ENCODE measurements at places on chromosomes 2 and 18. TPM values are rescaled to one million over a fixed set of nuclear protein-coding genes. Genes with fewer than 3 reads are reported as not detected.

DNA sequence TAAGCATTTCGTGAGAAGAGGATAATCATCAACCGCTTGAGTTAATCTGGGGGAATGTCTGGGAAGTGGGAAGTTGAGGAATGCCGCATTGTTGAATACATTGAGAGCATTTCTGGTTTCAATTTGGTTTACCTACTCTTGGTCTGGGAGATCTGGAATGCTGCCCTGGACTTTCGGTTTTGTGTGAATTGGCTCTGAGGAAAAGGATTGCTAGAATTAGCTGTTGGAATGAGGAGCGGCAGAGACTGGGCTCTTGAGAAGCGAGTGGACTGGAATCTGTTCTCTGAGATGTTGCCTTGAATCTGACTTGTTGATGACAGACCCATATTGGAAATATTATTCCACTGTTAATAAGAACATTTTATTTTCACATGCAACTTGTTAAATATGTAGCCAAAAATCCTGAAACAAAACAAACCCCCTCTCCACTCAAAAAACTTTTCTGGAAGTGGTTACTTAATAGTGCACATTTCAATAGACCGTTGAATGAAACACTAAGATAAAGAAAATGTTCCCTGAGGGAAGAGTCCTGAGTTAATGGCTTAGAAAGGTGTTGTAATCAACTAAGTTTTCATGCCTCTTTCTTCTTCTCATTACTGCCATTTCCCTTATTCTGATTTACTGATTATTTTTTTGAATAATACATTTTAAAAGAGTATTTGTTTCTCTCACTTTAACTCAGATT lies 50.8 kb downstream of the PTPRM start:
- no peak for DNase-seq

GRCh38 chr2:126367361-126367760 lies 288.6 kb upstream of the GYPC start:
- no peak for DNase-seq

DNA sequence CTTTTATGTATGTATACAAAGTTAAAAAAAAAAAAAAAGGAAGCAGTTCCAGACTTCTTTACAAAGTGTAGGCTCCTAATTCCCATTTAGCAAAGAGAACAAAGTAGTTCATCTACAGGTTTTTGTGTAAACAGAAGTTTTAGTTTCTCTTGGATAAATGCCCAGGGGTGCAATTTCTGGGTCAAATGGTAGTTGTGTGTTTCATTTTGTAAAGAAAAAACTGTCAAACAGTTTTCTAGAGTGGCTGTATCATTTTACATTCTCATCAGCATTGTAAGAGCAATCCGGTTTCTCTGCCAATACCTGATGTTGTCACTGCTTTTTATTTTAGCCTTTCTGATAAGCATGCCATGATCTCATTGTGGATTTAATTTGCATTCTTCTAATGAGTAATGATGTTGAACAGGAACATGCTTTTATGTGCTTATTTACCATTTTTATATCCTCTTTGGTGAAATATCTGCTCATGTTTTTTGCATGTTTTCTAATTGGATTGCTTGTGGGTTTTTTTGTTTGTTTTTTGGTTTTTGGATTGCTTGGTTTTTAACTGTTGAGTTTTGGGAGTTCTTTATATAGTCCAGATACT lies 16.6 kb upstream of the PSME4 start:
- DNase-seq, result no peak

DNA sequence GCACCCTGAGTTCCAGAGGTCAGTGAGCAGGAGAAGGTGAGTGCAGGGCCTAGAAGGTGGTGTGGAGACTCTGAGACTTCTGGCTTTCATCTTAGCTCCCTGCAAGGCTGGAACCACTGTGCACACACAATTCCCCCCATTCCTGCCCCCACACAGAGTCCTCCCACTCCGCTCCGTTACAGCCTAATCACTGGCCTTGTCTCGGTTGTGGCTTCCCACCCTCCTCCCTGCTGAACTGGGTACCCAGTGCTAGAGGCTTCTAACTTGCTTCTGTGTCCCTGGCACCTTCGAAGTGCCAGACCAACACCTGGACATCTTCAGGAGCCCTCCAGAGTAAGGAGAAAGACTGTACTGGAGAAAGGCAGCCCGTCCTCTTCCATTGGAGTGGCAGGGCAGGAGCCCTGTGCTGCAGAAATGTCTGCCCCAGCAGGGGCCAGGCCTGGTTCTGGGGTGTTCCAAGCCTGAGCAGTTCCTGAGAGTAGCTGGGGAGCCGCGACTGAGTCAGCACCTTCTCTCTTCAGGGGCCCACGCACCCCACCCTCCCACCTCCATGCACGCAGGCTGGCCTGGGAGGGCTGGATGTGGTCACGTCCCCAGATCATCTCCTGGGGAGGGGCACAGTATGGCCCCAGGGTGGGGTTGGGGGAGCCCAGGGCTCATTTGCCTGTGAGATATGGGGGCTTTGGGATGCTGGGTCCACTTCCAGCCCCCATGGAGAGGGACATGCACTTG lies 23.4 kb downstream of the CROCC2 start:
- DNase-seq, result no peak

- DNase-seq, result no peak
Measured at GRCh38 chr2:238233625-238234024, 6.2 kb downstream of the HES6 start.

DNA sequence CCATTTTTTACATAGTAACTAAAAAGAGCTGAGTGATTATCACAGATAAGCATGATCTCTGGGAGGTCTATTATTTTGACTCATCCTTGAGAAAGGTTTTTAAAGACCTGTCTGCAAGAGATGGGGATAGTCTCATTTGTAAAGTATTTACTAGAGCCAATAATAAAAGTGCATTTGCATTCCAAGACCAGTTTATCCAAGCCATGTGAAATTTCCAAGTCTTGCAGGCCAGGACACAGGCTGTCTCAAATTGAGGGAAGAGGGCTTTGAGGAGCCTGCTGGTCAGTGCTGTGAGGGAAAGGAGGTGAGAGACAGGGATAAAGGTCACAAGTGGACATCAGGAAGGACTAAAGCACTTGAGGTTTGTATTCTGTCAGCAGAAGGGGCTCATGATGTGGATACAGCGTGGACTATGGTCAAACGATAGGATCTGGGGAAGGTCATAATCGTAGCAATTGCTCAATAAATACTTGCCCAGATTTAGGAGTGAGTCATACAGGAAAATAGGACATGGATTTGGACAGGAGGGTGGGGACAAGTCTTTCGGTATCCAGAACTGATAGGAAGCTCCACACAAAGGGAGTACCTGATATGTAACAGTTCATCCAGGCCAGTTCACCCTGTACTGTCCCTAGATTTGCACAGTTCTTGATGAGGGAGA lies 6.6 kb upstream of the CDH2 start:
- no peak for DNase-seq

DNA sequence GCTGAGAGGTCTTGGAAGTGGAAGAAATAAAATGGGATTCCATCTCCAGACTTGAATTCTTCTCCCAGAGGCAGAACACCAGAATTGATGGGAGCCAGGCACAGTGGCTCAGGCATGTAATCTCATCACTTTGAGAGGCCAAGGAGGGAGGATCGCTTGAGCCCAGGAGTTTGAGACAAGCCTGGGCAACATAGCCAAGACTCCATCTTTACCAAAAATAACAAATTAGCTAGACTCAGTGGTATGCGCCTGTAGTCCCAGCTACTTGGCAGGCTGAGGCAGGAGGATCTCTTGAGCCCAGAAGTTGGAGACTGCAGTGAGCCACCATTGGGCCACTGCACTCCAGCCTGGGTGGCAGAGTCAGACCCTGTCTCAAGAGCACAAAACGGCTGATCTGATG lies 144.3 kb downstream of the C1D start:
- no peak for DNase-seq

DNA sequence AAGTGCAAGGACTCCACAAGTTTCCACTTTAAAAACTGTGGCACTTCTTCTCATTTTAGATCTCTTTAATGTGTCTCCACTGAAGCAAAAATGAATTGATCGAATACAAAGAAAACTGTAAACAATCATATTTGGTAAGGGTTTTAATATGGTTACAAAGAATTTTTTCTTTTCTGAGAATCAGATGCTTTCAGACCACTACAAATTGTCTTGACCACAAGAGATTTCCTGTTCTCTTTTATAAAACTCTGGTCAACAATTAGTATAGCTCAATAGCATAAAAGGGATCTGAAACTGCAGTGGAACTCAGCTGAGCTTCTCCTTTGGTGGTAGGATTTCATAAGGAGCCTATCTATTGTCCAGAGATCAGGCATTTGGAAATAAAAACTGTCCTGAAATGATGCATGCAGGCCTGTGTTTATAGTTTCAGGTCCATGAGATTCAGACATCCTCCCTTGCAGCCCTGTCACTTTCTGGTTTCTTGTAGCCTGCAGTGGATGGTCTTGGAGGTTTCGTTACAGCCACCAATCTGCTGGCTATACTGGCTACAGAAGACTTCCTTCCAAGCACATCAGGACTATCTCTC lies 120.0 kb downstream of the DOCK10 start:
- no peak for DNase-seq

Gene UGT1A1
- total RNA-seq, result not detected

- no peak for DNase-seq
Measured at GRCh38 chr2:126859631-126860030, 39.1 kb upstream of the TEX51 start.

Gene ALPG
- not detected for total RNA-seq

Gene SCTR
- total RNA-seq, result not detected

Gene YWHAQ
- total RNA-seq, result 315 TPM

All from activated CD8-positive, alpha-beta T cell treated with anti-CD3 and anti-CD28 coated beads, Interleukin-2, amount 10 ng/mL, durations not matched to agents 7 days and 5 days (primary cell).